ENCODE measurements at places on chromosomes 7 and 10.
A peak's percentile ranks its signal among the peaks of the same experiment; 100 is the strongest.

DNA sequence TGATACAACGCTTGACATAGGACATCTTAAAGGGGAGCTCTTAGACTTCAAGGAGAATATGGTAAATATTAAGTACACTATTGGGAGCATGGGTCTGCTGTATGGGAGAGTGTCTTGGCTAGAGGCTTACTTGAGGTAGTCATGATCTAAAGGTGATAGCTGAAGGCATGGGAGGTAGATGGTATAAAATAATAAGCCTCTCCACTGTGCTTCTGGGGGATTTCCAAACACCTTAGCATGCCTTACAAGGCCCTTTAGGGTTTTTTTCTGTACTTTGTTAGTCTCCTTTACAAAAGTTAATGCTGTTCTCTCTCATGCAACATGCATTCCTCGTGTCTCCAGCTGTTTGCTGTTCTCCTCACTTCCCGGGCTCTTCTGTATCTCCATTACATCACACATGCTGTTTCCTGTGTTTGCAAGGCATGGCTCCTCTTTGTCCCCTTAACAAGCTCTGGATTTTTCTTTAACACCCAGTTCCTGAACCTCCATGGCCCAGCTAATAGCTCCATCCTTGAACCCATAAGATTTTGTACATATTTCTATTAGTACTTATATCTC is 449.7 kb downstream of the AUTS2 start:
- DNase-seq: no peak

DNA sequence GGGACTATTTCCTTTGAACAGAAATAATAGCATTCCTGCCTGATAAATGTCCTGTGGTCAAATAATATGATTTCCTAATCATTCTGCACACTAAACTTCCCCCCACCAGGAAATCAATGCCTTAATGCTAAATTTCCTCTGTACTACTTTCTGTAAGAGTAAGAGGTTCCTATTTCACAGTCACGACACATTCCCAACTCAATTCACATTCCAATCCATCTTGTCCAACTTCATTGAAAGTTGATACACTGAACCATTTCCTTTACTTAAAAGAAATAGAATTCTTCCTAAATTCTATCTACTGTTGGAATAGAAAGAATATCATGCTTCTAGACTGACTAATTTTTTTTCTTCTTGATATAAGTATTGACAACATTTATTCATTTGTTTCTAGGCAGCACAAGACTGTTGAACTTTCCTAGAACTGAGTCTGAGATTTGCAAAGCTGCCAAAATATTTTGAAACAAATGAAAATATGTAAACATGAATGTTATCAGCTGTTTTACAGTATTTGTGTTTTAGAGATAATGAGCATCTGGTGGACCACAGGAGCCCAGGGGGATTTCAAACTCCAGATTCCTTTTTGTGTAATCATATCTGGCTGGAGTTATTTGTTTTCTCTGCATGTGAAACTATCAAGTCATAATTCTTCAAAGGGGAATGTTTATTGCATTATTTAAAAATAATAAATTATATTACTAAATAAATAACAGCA is 121.5 kb downstream of the TPST1 start:
- peak; percentile 91 for DNase-seq

- no peak for DNase-seq
These were observed 54.1 kb downstream of the PALD1 start for GRCh38 chr10:70532554-70533188.

DNA sequence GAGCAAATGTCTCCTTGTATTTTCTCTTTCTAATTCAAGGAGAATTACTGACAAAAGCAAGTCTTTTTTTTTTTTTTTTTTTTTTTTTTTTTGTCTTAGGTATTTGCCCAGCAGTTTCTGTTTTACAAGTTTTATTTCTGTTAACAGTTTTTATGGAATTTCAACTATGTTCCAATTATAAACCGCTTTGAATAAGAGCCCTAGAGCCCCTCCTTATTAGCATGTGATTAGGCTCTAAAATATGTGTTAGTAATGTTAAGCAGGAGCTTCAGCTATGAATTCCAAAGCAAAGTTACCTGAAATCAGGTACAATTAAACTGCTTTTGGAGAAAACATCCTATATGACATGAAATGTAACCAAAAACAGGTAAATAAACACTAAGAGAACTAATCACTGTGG is 997.0 kb upstream of the POT1 start:
- no peak for DNase-seq

GRCh38 chr7:157673573-157673972 is 336.8 kb downstream of the DNAJB6 start:
- DNase-seq: no peak

DNA sequence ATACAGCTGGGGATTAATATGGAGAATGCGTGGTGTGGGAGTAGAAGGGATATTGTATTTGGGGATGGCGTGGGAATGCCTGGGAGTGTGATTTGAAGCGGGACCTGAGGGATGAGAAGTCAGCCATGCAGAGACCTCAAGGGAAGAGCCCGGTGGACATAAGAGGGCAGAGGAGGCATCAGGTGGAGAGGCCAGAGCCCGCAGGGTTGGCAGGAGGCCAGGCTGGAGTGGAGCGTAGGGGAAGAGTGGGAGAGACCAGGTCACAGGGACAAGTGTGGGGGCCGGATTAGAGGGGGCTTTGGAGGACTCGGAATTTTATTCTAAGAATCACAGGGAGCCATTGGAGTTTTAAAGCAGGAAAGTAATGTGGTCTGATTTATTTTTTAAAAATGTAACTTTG is 2.0 kb downstream of the NDUFB2 start:
- DNase-seq: no peak

DNA sequence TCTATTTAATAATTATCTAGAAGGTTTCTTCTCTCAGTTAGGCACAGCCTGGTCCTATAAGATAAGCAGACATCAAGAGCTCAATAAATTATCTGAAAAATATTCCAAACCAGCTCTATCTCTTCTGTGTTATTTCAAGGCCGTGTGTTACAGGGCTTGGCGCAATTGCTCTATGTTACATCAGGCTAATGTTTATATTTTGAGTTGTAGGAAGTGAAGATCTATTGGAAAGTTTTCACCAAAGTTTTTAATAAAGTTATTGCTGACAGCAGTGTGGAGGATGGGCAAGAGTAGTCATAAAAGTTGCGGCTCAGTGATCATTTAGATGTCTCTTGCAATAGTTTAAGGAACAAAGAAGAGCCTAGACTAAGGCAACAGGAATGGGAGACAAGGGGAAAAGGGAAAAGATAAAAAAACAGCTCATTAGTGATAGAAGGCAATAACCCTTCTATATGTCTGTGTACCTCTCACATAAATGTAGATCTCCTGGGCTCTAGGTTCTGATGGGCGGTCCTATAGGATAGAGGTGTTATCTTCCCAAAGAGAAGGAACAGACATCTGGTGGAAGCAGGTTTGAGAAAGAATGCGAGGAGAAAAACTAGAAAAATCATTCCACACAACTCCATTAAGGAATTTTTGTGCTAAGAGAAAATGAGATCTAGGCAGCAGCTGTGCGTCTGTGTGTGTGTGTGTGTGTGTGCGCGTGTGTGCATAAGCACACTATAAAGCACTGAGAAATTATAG is 5.9 kb upstream of the ANKRD7 start:
- DNase-seq: no peak

- no peak for DNase-seq
These were observed 63.8 kb downstream of the PAPSS2 start for GRCh38 chr10:87723500-87723899.

DNA sequence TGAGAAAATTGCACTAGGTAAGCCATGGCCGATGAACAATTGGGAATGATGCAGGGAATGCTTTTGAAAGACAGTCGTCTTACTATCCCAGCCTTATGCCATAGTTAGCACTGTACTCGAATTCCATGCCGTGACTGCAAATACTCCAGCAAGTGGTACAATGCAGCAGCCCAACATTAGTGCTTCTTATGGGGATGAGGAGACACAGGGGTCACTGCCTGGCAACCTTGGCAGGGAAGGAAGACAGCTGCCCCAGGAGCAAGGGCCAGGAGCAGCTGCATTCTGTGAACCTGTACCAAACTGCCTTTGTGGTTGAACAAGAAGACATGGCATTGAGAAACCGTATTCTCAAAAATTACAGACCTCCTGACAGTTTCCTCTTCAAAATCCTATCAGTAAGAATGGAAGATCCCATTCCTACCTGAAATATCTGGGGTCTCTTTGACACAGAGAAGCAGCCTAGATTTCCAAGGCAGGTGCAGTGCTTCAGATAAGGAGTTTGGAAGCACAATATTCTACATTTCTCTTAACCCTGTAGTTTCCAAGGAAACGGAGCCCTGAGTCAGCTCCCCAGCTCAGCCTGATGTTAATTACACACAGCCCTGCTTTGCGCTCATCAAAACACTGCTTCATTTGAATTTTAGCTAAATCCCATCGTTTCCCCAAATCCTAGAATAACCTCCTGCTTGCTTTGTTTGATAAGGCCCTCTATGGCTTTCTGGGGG is 49.0 kb upstream of the FRMD4A start:
- no peak for DNase-seq

DNA sequence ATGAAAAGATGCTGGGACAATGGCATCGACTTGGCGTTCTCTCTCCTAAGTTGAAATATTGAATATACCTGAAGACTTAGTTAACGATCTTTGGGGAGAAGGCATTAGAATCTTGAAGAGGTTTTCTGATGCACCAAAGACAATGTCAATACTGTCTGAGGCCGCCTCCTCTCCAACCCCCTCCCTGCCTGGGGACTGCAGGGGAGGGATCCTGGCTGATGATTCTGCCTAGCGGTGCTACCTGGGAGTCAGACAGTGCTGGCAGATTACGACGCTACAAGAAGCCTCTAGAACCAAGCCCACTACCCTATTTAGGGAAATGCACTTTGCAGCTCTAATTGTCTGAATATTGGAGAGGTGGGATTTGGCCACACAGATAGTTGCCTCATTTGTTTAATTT is 145.6 kb upstream of the HABP2 start:
- no peak for DNase-seq

GRCh38 chr7:159014297-159015062 is 130.2 kb downstream of the VIPR2 start:
- no peak for DNase-seq

GRCh38 chr7:3480197-3480596 is 179.1 kb downstream of the SDK1 start:
- no peak for DNase-seq

- DNase-seq: no peak
These were observed 32.7 kb downstream of the LDB3 start for GRCh38 chr10:86700851-86701617.

DNA sequence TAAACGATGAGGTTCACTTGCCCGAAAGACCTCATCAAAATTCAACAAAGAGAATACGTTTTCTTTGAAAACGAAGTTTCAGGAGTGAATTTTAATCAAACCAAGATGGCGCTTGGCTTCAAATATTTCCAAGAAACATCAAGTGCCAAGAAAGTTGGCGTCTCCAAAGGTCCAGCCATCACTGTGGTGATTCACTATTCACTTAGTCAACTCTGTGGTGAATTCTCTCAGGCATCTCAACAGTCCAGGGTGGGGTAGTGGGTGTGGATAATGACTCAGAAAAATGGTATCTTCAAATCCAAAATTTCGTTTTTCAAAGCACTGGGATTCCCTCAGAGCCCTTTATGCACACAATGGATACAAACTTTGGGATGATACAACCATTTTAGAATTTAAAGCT is 133.1 kb downstream of the SVIL start:
- peak; percentile 52 for DNase-seq

DNA sequence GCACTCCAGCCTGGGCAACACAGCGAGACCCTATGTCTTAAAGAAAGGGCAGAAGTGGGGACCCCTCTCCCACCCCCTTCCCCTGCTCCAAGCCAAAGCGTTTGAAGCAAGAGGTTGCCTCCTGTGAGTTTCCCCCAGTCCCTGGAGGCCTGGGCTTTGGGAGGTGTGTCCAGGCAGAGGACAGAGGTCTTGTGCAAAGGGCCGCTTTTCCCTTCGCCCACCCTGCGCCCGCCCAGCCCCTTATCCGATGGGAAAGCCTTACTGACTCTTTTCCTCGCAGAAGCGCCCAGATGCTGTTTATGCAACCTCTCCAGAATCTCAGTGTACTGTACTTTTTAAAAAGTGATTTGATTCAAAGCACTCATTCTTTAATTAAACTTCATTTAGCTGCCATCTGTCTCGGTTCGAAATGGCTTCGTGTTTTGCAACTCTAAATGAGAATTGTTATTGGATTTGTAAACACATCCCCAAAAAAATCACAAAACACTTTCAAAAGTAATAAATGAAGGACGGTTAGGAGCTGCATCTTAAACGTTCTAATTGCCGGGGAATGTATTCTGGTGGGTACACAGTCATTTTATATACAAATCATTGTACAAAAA is 50.5 kb upstream of the GTF2I start:
- DNase-seq: no peak

DNA sequence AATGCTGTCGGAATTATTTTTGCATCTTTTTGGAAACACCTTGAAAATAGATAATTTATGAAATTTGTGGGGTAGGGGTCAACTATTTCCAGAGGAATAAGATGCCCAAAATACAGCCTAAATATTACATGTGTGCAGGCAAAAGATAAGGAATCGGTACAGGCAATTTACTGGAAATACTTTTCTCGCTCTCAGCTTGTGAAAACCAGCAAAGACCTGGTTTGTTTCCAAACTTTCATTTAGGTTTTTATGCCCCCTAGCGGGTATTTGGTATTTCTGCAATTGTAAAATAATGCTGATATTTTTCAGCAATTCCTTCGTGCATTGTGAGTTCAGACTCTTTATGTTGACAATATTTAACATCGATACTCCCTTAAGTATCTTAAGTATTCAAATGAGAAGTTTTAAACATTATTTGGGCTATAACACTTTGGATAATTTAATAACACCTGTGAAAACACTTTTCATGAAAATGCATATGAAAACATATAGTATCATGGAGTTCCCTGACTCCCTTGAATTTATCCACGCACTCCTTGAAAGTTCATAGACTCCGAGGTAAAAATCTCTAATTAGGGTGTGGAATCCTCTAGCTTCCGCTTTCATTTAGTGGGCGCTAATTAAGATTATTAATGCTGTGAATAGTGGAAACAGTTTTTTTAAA is 132.4 kb downstream of the TSPAN12 start:
- DNase-seq: no peak

DNA sequence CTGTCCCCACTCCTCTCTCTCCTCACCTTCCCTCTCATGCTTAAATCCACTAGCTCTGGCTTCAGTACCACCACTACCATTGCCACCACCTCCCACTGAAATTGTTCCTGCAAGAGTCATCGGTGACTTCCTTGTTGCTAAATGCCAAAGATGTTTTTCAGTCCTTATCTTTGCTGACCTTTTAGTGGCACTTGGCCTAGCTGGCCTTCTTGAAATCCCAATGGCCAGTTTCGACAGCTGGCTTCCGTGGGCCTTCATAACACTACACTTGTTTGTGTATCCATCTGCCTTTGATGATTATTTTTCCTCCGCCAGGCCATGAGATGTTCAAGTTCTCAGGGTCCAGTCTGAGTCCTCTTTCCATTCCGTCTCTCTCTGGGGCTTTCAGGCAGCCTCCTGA is 118.2 kb upstream of the NANOS1 start:
- no peak for DNase-seq

GRCh38 chr7:106218546-106218945 is 66.2 kb downstream of the NAMPT start:
- DNase-seq: no peak

Measured in AG09319 (cell line).